OCI-LY7 (cell line): ENCODE measurements at places on chromosomes 12 and 14. TPM values are rescaled to one million over a fixed set of nuclear protein-coding genes. Genes with fewer than 3 reads are reported as not detected.

Gene PA2G4
- 280 and 289 TPM in 2 replicates for total RNA-seq

Gene MORN3
- 0.13 and 0.18 TPM in 2 replicates for total RNA-seq

Gene OR6C3
- total RNA-seq: not detected in 2 replicates

Gene PPFIBP1
- 12.1 and 14.6 TPM in 2 replicates for total RNA-seq

Gene PSMA6
- total RNA-seq: 249 and 267 TPM in 2 replicates

Gene JDP2
- 44.5 and 45.7 TPM in 2 replicates for total RNA-seq

Gene IRAK4
- 28.9 and 31.7 TPM in 2 replicates for total RNA-seq

Gene TAS2R42
- not detected in 2 replicates for total RNA-seq

Gene ADSS1
- 2.1 and 2.8 TPM in 2 replicates for total RNA-seq

Gene SERPINA1
- total RNA-seq: not detected in 2 replicates

Gene KCNH3
- 0.57 TPM in 1 of 2 replicates, not detected in the other for total RNA-seq
